Fibroblast of skin of back (primary cell): ENCODE measurements at places on chromosomes 11 and 22.

GRCh38 chr11:125429807-125430678 lies 66.0 kb downstream of the FEZ1 start:
- no peak for DNase-seq

DNA sequence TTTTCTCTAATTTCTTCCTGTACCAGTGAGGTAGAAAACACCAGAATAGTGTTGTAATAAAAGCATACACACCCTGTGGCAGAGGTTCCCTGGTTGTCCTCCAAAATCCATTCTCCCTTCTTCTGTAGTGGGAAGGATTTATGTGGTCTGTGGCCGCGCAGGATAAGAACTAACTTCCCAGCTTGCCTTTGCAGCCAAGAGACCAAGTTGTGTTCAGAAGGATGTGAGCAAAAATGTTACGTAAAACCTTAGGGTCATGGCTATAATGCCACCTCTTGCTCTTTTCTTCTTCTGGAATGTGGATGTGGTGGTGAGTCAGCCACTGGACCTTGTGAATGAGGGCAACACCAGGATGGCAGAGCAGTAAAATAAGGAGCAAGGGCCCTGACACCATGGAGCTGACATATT lies 28.4 kb downstream of the CCDC90B start:
- peak; percentile 45 for DNase-seq

DNA sequence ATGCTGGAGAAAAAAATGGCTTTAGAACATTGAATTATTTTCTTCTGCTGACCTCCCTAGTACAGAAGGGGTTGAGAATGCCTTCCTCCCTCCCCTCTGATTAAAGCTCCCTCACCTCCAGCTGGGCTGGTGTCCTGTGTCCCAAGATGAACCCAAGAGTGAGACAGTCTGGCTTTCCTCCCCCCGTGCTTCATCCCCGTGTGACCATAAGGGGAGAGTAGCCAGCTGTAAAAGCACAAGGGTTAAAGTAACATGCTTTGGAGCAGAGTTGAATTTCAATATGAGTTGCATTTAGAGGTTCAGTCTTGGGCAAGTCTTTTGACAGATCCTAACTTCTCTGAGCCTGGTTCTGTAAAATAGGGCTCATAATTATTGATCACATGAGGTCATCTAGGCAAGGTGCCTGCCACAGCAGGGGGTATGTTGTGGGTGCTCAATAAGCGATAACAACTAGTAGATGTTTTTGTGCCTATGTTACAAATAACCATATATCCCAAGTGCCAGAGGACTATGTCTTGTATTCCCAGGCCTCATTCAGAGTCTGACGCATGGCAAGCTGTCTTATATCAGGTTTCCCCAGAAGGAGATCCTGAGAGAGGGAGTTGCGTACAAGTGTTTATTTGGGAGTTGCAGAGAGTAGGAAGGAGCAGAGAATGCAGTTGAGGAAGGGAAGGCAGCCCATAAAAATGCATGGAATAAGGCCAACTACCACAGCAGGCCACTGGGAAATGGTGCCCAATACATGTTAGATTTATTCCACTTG lies 4.1 kb downstream of the PRG2 start:
- no peak for DNase-seq

DNA sequence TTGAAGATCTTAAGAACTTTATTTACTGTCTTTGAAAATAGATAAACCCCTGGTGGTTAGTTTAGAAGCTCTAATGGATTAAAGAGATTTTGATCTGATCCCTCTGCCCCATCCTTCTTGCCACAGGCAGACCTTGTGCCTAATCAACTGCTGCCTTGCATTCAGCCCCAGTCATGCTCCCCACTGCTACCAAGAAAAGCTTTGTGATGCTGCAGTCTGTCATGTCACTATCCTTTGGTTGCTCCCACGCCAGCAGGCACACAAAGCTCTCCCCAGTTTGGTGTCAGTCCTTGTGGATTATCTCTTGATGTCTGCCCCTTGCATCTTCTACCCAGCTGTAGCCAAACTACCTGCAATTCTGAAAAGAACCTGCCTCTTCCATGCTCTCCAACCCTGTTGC lies 112.2 kb downstream of the MTNR1B start:
- DNase-seq, result no peak

DNA sequence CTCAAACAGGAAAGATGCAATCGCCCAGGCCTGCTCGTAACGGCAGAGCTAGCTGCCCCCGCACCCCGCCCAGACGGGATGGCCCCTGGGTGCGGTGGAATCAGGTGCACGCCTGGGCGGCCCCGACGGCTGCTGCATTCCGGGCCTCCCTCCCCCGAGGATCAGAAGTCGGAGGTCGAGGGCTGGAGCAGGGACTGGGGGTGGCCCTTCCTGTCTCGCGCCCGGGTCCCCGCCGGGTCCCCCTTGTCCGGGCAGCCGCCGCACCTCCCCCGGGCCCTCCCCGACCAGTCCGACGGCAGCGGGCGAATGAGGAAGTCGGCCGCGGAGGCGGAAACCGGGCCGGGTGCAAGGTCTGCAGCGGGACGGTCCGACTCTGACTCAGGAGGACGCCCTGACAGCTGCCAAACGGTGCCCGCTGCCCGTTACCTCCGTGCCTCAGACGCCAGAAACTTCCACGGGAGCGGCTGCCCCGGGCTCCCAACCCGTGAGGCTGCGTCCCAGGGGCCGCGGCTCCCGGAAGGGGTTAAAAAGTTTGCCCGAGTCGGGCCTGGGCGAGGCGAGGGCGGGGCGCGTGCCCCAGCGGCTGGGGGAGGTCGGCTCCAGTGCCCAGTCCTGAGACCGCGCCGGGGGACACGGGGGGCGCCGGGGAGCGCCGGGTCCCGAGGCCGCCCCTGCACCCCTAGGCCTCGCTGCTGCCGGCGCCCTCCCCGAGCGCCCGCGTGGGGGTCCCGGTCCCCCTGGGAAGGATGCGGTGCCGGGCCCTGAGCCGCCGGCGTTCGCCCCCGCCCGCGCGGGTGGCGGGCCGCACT lies 663 bp downstream of the MYH9 start:
- DNase-seq, result no peak

DNA sequence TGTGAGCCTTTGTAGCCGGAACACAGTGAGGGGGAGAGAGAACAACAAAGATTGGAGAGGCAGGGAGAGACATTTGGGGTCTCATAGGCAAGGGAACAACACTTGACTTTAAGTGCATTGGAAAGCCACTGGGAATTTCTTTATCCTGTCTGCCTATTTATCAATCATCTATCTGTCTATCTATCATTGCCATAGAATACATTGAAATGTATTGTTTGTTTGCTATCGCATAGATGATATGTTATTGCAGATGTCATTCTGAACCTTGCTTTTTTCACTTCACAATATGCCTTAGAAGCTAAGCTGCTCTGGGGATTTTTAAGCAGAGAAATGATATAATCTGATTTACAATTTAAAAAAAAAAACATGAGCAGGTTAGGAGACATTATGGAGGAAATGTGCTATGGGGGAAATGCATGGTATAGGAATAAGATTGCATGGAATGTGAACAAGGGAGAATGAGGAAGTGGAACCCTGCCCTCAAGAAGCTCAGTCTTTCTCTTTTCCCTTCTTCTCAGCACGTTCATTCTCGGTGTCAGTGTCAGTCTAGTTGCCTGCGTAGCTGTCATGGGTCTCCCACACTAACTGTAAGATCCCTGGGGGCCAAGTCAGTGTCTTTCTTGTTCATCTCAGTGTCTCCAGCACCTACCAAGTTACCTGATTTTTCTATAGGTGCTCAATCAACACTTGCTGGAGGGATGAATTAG lies 158.7 kb upstream of the ARHGAP20 start:
- DNase-seq, result no peak

- DNase-seq, result no peak
Observed at GRCh38 chr11:68141246-68142027, 20.2 kb upstream of the CHKA start.

DNA sequence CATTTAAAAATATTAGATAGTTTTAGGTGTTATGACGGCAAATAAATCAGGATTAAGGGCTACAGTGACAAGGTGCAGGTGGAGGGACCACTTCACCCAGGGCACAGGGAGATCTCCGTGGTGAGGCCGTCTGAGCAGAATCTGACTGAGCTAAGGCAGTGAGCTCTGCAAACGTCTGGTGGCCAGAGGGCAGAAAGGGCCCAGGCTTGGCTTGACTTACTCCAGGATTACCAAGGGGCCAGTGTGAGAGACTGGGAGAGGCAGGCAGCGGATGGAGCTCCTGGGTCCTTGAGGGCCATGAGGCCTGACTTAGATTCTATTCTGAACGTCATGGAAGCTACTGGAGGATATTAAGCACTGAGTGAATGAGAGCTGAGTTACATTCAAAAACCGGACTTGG lies 125.9 kb upstream of the B3GAT1 start:
- DNase-seq, result no peak

GRCh38 chr22:49328630-49329405 lies 498.9 kb downstream of the BRD1 start:
- DNase-seq, result no peak

GRCh38 chr11:86021377-86021776 lies 47.5 kb downstream of the PICALM start:
- DNase-seq, result no peak

- no peak for DNase-seq
Observed at GRCh38 chr11:2198621-2199365, 27.2 kb upstream of the TH start.

GRCh38 chr11:34318111-34319037 lies 39.4 kb downstream of the ABTB2 start:
- DNase-seq, result no peak

DNA sequence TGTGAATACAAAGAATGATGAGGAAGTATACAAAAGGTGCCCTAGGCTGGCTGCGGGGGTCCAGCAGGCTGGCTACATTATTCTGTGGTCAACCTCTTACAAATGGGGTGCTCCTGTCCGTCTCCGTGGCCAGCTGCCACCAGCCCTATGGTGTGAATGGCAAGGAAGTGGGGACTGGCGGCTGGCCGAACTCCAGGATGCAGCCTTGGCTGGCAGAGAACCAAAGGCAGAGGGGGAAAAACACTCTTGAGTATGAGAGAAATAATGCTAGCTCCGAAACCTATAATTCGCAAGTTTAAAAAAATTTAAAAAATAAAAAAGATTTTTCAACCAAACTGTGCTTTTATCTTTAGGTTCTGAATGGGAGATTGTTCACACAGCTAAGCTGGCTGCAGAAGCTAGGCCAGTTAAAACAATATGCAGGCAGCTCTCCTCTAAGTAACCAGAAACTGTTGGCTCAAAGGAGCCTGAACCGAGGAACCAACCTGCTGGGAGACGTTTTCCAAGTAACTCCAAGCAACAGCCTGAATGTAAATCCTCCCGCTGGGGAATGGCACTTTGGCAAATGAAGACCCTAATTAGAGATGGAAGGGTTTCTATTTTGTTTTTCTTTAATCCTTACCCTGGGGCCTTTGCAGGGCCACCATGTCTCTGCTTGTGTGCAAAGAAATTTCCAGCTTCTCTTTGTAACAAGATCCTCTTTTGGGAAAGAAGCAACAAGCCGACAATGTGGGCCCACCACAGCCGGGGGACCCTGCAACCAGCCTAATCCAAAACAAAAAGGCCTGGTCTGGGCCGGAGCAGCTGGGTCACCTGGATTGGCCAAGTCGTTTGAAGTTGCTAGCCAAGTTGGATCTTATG lies 50.2 kb downstream of the C22orf31 start:
- DNase-seq, result no peak

- no peak for DNase-seq
Observed at GRCh38 chr11:71246559-71246958, 5.8 kb downstream of the SHANK2 start.

DNA sequence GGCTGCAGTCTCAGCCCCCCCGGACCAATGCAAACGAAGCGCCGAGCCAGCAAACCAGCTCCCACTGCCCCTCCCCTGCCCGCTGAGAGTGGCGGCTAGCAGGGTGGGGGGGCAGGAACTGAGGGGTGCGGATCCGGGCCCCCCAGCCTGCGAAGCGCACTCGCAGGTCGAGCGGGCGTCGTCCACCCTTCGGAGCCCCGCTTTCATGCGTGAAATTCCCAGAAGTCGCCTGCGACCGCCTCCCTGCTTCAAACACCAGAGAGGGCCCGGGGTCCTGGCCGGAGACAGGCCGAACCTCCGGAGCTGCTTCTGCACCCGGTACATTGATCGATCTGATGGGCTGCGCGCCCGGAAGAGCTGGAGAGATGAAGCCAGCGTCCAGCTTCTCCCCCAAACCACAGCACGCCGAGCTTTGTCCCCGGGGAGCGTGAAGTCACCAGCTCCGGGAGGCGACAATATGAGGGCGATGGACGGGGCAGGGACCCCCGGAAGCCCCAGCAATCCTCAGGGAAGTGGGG lies 646 bp upstream of the PATZ1 start:
- peak; percentile 44 for DNase-seq

DNA sequence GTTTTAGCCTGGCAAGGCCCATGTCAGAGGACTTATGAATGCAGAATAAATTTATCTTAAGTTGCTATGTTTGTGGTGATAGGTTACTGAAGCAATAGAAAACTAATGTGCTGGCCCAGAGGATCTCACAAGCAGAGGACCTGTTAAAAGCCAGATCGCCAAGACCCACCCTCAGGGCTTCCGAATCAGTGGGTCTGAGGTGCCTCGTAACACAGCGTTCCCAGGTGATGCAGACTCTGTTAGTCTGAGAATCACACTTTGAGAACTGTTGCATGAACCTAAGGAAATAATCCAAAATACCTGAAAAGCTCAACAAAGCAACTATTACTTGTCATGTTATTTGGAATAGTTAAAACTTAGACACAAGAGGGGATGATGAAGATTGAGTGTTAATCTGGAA lies 6.7 kb upstream of the SCARF2 start:
- no peak for DNase-seq

DNA sequence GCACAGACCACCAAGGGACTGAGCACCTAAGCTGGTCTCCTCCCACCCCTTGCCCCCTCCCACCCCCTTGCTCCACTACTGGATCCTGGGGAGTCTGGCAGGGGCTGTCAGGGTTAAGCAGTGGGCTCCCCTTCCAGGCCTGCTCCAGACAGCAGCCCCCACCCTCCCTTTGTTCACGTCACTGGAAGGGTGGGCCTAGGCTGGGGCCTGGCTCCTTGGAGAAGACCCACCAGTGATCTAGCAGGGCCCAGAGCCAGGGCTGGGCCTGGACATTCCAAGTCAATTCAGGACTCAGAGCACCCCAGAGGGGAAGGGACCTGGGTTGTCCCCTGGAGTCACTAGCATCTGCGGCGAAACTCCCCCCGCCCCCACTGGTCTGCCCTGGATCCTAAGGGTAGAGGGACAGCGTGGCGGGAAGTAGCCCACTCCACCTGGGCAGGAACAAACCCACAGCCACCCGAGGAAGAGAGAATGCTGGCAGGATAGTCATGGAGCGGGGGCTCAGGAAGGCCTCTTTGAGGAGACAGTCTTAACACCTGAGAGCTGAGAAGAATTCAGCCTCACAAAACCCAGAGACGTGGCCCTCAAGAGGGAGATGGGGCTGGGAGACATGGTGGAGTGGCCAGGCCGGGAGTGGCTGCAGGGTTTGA lies 45.8 kb downstream of the IGLL1 start:
- no peak for DNase-seq

GRCh38 chr11:77559686-77560401 lies 29.9 kb upstream of the AQP11 start:
- DNase-seq, result peak; percentile 76
